ENCODE measurements at places on chromosomes 6 and 20. TPM values are rescaled to one million over a fixed set of nuclear protein-coding genes. Genes with fewer than 3 reads are reported as not detected.

GRCh38 chr20:64176971-64177370, 12.7 kb downstream of the MYT1 start:
- no peak for DNase-seq

GRCh38 chr6:158367816-158368215, 55.6 kb downstream of the TULP4 start:
- DNase-seq, result no peak

DNA sequence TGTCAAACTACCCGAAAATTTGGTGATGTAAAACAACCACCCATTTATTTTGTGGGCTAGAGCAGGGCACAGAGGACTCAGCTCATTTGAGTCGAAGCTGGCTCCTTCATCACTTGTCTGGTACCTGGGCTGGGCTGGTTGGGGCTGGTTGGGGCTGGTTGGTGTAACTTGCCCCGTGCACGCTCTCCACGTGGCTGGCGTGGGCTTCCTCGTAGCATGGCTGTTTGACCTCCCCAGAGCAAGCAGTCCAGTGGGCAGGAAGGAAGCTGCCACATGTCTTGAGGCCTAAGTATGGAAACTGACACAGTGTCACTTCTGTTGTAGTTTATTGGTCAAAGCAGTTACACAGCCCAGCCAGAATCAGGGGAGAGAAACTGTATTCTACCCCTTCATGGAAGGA, 27.1 kb downstream of the BCAS4 start:
- no peak for DNase-seq

- no peak for DNase-seq
Observed at GRCh38 chr6:5389086-5389745, 127.9 kb downstream of the FARS2 start.

- DNase-seq, result no peak
Observed at GRCh38 chr20:49207076-49207475, 12.1 kb upstream of the DDX27 start.

- DNase-seq, result no peak
Observed at GRCh38 chr6:148704400-148705246, 42.2 kb upstream of the UST start.

DNA sequence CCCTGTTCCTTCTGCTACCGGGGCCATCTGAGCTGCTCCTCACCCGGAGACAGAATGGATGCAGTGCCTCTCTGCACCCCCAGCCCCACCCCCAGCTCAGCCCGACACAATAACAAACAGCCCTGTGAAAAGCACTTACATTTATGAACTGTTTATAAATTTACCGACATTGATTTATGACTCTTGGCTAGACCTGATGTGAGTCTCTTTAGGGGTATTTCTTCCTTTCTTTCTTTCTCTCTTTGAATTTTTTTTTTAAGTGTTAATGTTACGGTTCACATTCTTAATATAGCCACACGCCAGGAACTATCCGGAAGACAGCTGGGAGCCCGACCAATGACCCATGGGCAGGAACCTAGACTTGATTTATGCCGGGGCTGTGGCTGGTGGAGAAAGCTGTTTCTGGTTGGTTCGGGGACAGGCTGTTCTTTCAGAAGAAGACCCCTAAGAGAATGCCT, 266.3 kb downstream of the CDC5L start:
- no peak for DNase-seq

GRCh38 chr6:20173833-20174792, 38.2 kb downstream of the MBOAT1 start:
- DNase-seq, result no peak

DNA sequence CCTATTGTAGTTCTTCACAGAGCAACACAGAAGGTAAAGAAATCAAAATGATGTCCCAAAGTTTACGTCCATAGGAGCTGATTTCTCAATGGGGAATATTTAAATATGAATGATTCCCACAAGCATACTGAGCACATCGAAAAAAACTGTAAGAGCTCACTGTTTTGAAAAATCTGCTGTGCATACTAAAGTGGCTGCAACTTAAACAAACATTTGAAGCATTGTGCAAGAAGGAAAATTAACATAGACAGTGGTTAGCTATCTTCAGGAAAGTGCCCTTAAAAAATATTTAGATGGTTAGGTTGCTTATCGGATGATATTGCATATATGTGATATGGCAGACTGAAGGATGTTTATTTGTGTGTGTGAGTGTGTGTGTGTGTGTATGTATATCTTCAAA, 747.6 kb downstream of the RFPL4B start:
- no peak for DNase-seq

GRCh38 chr6:108672641-108673040, 111.9 kb downstream of the FOXO3 start:
- no peak for DNase-seq

GRCh38 chr20:36104856-36105255, 49.7 kb upstream of the EPB41L1 start:
- no peak for DNase-seq

- DNase-seq, result no peak
Observed at GRCh38 chr6:112325444-112325843, 21.7 kb upstream of the RFPL4B start.

DNA sequence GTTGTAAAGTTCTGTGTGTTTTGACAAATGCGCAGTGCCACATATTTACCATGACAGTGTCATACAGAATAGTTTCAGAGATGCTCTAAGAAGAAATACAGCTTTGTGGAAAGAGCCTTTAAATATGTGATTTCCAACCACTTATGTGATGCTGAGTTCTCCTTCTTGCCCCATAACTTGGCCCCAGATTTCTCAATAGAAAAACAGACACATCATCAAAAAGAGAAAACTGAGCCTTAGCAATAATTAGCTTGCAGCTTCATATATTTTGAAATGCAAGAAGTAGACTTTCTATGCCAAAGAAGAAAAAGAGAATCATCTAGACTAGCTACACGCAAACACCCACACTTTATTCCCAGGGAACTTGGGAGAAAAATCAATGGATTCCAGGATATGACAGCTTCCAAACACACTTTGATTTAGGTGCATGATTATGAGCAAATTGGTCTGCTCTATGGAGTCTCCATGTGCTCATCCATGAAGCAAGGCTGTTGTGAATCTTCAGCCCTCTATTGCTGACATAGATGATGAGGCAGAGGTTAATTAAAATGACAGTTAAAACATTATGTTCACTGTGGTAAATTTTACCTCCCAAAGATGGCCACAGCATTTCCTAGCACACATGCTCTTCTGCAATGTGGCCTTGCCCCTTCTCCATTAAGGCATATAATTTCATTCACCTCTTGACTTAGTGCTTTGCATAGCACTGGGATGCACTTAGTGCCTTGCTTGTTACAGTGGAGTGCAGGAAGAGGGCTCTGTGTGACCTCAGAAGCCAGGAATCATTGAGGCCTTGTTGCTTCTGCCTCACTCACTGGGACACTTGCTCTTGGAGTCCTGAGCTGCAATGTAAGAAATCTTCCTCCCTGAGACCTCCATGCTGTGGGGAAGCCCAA, 174.6 kb downstream of the SYNDIG1 start:
- DNase-seq, result no peak

GRCh38 chr20:62946918-62947317, 5.6 kb upstream of the SLC17A9 start:
- no peak for DNase-seq

GRCh38 chr6:133187657-133188453, 53.3 kb upstream of the EYA4 start:
- DNase-seq, result no peak

DNA sequence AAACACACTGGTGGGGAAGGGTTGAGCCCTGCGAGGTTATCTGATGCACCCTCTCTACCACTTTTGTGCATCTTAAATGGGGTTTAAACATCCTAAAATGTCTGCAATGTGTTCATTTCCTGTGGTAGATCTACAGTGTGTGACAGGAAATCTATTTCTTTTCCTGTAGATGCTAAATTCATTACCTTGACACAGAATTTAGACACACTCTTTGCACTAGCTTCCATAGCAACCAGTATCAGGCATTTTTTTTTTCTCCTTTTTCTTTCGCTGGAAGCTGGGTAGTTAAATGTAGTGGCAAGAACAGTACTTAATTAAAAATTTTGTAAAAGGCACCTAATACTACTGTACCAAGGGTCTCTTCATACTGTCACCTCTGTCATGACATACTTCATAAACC, 141.1 kb downstream of the RFPL4B start:
- no peak for DNase-seq

DNA sequence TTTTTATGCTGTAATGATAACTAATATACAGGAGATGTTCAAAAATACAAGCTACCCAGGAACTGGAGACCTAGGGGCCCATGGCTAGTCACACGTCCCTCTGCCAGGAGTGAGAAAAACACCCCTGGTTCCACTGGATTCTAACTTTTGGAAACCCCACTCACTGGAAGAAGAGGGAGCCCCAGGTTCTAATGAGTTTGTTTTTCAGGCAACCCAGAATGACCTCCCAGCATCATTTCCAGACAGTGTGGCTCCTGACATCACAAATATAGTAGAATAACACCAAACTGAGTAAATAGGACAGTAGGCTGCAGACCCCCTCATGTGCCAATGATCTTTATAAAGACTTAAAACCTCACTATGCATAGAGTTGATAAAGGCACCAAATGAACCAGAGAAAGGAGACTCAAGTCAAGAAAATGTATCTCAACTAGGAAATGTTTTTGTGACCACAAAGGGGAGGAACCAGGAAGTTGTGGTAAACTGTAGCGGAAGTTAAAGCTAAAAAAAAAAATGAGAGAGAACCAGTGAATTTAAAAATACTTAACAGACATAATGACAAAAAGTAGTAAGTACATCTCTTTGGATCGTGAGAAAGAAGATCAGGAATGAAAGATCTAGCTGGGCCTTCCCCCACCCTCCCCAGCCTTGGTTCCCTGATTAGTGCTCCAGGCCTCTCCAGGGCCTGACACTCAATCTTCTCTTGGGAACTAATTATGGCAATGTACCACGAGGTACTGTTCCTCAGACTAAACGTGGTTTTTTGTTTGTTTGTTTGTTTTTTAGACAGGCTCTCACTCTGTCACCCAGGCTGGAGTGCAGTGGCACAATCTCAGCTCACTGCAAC, 19.8 kb downstream of the HLA-E start:
- peak; percentile 79 for DNase-seq

- DNase-seq, result no peak
Observed at GRCh38 chr6:75299801-75300530, 15.4 kb upstream of the TMEM30A start.

DNA sequence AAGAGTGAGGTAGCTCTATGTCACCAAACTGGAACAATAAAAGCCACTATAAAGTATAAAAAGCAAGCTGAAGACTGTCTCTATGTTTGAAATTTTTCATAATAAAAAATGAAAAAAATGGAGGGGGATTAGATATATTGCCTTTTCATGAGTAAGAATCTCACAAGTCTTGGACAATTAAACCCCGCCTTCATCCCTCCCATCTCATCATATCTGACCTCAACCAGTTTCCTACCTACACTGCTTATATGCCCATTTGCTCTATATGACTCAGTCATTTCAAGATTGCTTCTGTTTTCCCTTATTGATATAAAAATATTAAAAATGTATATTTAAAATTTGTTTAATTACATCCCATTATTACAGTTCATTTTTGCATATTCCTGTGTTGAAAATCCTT, 2.9 kb upstream of the TRIM39 start:
- DNase-seq, result no peak

The METTL24 gene
- not detected for polyA plus RNA-seq

The CLPSL1 gene
- polyA plus RNA-seq, result not detected

The SLPI gene
- polyA plus RNA-seq, result not detected

The TAGAP gene
- polyA plus RNA-seq, result 10.4 TPM

The SLC17A5 gene
- polyA plus RNA-seq, result 6.5 TPM

The TCP11 gene
- polyA plus RNA-seq, result not detected

The NKAPL gene
- polyA plus RNA-seq, result 0.11 TPM

The MAP1LC3A gene
- polyA plus RNA-seq, result 1.2 TPM

The HDGFL1 gene
- polyA plus RNA-seq, result 0.09 TPM

The SPATS1 gene
- not detected for polyA plus RNA-seq

The WFDC10B gene
- polyA plus RNA-seq, result not detected
